Endothelial cell of coronary artery (primary cell): ENCODE measurements at places on chromosomes 16 and 17. TPM values are rescaled to one million over a fixed set of nuclear protein-coding genes. Genes with fewer than 3 reads are reported as not detected.

The TAC4 gene
- total RNA-seq, result not detected in 2 replicates

The GRAPL gene
- 15.2 and 40.6 TPM in 2 replicates for total RNA-seq

The KRT33A gene
- total RNA-seq, result not detected in 2 replicates

The SEZ6L2 gene
- 1.2 and 3.7 TPM in 2 replicates for total RNA-seq

The DHX38 gene
- 109 and 116 TPM in 2 replicates for total RNA-seq
